ENCODE measurements at places on chromosomes 7 and 10. TPM values are rescaled to one million over a fixed set of nuclear protein-coding genes. Genes with fewer than 3 reads are reported as not detected.

GRCh38 chr10:23408330-23408976 is 30.4 kb upstream of the OTUD1 start:
- no peak for DNase-seq

- DNase-seq: peak; percentile 58
Observed at GRCh38 chr7:77887567-77887966, 89.0 kb downstream of the PHTF2 start.

GRCh38 chr7:134768243-134768642 is 11.2 kb upstream of the CALD1 start:
- no peak for DNase-seq

DNA sequence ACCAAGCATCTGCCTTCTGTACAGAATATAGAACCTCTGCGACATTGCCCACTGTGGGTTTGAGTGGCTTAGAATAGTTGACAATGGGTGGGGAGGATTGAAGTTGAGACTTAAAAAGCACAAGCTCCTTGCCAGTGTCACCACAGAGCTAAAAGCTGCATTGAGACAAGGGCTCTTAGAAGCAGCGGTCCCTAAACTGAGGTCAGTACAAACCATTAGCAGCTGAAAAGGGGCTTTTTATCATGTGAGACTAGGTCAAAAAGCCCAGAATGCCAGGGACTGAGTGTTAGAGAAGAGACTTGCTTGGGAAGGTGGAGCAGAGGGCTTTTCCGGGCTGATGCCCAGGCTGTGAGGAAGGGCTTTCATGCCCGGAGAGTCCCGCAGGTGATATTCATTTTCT is 91.3 kb downstream of the POU6F2 start:
- DNase-seq: no peak

Gene STEAP4
- 5.4 TPM for total RNA-seq

Measured in osteoblast (primary cell).